ENCODE measurements at places on chromosomes 6 and 20.

GRCh38 chr20:32906200-32906599 is 47.5 kb downstream of the EFCAB8 start:
- no peak for DNase-seq

GRCh38 chr20:14821251-14821650 is 483.8 kb upstream of the FLRT3 start:
- DNase-seq, result no peak

- no peak for DNase-seq
Observed at GRCh38 chr6:116060572-116061283, at the start of gene FRK. Gene FRK, minus strand, starts transcription at chr6:116060891. Its CDS starts 580 bp downstream, at chr6:116060311.

GRCh38 chr6:29747688-29748250 is 24.5 kb downstream of the HLA-F start:
- no peak for DNase-seq

DNA sequence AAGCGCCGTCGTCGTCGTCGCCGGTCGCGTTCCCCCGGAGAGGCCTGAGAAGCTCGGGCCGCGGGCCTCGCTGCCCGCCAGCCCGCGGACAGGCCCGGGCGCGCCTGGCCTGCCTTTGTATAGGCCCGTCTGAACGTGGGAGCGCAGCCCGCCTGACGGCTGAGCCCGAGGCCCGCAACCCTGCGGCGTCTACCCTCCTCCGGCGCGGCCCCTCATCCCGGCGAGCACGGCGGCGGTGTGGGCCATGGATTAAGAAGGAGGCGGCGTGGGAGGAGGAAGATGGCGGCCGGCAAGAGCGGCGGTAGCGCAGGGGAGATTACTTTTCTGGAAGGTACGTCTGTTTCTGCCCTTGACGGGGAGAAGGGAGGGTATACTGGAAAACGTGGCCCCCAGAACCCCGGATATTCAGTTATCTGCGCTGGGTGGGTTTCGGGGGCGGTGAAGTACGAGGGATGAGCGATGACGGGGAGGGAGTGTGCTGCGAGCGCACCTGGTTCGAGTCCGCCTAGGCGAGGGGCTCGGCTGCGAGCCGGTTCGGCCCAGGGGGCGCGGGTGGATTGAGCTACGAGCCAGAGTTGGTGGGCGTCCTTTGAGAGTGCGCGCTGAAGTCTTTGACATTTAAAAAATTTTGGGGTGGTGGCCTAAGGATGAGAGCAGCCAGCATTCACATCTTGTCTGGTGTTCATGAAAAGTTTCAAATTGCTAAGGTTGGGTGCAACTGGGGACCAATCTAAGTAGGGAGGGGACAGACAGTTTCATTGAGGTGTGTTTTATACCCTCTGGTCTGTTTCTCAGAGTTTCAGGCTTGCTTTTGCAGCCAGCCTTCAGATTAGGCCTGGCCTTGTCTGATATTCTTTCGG is 796 bp downstream of the SENP6 start:
- DNase-seq, result peak; percentile 64

DNA sequence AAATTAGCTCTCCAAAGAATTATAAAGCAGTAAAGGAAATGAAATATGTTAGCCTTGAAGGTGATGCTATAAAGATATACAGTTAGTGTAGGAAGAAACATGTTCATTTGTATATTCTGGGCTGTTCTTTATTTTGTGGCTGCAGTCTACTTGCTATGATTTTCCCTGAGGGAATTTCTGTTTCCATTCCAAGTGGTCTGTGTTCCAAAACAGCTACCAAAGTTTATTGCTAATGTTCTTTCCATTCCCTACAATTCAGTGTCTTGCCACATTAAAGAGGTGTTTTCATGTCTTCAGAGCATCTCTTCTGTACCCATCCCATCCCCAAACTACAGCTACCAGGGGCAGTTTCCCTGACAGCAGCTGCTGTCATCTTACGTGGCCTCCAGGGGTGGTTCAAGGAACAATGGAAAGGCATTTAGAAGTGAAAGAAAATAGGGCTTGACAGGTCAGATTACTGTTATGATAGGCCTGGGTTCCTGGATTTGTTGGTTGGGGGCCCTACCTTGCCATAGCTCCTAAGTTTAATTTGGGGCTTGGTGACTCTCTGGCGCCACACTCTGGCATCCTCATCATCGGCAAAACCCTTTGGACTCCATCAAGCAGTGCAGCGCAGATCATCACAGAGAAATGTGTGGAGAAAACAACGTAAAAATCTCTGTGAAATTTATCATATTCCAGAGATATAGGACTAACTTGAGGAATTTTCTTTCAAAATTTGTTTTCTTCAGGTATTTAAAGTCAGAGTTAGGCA is 33.8 kb upstream of the AIG1 start:
- peak; percentile 53 for DNase-seq

DNA sequence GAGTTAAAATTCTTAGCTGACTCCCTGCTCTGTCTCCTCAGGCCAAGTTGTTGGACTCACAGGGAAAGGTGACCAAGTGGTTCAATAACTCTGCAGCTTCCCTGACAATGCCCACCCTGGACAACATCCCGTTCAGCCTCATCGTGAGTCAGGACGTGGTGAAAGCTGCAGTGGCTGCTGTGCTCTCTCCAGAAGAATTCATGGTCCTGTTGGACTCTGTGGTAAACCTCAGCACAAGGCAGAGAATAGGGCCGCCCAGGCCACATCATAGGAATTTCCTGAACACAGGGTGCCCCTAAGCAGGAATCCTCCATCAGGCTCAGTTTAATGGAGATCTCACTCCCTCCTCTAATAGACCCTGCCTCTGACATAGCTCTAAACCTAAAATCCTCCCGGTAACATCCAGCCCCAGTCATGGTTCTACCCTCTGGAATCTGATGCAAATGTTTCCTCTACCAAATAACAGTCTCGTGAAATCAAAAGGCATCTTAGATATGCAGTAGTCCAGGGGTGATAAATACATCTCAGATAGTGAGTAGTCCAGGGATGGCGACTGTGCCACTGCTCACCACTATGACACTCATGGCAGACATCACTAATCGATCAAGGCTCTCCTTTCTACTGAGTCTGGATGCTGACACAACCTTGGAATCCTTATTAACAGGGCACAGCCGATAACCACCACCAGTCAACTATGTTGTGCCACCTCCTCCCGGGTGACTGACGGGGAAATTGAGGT is 18.3 kb downstream of the BPIFB1 start:
- DNase-seq, result no peak

DNA sequence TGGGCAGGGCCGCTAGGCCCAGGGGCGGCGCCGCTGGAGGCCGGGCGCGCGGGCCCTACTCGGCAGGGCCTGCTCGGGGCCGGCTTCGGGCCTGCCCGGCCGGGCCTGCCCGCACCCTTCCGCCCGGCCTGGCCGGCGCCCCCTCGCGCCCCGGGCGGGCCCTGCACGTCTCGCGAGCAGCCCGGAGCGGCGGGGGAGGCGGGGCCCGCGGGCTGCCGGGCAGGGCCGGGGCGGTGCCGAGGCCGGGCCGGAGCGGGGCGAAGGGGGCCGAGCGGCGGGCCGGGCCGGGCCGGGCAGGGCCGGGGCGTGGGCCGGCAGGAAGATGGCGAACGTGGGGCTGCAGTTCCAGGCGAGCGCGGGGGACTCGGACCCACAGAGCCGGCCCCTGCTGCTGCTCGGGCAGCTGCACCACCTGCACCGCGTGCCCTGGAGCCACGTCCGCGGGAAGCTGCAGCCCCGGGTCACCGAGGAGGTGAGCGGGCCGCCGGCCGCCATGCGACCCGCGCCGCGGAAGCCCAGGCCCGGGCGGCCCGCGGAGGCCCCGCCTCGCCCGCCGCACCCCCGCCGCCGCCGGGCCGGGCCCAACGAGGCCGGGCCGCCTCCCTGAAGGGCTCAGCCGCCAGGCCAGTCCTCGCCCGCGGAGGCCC is at the start of gene NPEPL1:
Gene NPEPL1 (plus strand): TSS at position 222 of the 647 bp plus-strand sequence. CDS start 101 bp downstream, at position 323.
- peak; percentile 72 for DNase-seq

- no peak for DNase-seq
Observed at GRCh38 chr6:158060455-158061360, 79.0 kb downstream of the SYNJ2 start.

- peak; percentile 58 for DNase-seq
Observed at GRCh38 chr20:4973330-4974097, 27.8 kb downstream of the SLC23A2 start.

DNA sequence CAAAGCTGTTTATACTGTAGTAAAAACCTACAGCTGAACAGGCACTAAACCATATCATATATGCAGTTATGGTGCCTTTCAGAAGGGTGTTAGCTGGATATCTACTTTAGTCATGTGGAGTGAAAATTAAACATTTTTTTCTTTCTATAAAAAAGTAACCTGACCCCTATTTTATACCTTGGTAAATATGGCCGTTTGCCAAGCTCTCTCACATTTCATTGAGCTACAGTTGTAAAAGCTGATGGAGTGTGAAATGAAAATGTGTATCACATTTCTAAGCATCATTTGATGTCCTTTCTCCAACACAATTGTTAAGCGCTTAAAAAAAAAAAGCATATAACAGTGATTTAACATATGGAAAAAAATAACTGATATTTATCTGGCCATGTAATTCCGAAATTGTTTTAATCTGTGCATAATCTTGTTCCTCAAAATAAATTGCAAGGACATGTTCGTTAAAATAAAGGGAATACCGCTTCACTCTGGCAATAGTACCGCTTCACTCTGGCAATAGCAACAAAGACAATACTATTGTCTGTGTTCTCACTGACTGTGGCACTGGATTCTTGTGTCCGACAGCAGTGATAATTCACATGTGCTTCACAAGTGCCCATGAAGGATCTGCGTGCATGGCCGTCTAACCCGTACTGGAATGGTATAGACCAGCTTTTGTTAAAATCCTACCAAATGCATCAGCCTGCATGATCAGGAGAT is 391.8 kb upstream of the SOX4 start:
- no peak for DNase-seq

DNA sequence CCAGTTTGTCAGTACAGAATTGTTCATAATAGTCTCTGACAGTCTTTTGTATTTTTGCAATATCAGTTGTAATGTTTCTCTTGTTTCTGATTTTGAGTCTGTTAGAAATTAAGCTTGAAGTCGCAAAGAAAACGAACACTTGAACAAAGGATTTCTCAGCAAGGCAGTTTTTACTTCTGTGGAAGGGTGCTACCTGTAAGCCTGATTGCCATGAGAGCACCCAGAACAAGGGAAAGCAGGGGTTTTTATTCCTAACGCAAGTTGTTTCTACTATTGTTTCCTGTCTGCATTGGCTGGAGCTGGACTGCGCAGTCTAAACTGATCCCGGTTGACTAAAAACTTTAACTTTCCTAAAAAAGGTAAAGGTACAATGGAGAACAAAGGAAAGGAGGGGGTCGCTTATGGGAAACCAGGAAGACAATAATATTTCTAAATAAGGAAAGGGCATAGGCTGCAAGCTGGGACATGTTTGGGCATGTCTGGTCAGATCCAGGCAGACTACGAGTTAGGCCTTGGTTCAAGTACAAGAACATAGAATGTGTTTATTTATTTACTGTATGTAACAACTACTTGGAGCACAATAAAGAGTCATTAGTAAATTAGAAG is 28.5 kb downstream of the HLA-B start:
- DNase-seq, result no peak

- peak; percentile 65 for DNase-seq
Observed at GRCh38 chr20:21702553-21703470, 2.7 kb upstream of the PAX1 start.

- no peak for DNase-seq
Observed at GRCh38 chr20:5488823-5489222, 172.1 kb upstream of the PROKR2 start.

DNA sequence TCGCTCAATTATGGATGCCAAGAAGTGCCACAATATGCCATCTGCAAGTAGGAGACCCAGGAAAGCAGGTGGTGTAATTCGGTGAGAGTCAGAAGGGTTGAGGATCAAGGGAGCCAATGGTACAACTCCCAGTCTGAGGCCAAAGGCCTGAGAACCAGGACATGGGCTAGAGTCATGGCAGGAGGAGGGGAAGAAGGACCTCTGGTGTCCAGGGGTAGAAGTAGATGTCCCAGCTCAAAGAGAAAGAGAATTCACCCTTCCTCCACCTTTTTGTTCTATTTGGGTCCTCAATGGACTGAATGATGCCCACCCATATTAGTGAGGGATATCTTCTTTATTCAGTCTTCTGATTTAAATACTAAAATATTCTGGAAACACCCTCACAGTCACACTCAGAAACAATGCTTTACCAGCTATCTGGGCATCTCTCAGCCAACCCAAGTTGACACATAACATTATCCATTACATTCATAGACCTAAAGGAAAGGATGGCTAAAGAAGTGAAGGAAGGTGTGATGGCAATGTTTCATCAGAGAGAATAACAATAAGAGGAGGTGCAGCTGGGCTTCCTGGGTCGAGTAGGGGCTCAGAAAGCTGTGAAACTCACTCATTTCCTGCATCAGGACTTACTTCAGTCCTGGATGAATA is 21.2 kb upstream of the HLA-DQA1 start:
- DNase-seq, result no peak

DNA sequence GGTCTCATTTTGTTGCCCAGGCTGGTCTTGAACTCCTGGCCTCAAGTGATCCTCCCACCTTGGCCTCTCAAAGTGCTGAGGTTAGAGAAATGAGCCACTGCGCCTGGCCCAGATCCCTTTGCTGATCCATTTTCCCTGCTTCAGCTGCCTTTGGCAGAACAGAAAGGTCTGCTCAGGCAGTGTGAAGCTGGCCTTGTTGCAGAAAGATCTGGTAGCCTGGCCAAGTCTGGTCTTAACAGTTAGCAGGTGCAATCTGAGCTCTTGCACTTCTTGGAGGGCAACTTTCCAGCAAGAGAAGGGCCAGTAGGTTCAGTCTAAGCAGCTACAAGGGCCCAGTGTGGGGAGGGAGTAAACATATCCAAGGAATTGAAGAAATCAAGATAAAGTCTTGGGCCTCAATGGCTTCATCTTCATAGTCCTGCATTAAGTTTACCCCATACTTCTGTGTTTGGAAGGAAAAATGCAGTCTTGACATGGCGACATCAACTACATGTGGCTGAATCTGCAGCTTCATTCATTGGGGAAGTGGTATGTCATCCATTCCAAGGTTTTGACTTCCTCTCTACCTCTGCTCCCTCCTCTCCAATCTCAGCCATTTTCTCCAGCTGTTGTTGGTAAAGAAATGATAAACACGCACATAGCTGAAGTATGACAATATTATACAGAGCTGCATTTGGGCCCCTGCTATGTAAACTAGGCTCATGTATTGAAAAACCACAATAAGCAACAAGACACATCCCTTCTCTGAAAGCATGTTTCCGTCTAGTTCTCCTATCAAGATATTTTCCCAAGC is 39.0 kb upstream of the NEDD9 start:
- DNase-seq, result no peak

DNA sequence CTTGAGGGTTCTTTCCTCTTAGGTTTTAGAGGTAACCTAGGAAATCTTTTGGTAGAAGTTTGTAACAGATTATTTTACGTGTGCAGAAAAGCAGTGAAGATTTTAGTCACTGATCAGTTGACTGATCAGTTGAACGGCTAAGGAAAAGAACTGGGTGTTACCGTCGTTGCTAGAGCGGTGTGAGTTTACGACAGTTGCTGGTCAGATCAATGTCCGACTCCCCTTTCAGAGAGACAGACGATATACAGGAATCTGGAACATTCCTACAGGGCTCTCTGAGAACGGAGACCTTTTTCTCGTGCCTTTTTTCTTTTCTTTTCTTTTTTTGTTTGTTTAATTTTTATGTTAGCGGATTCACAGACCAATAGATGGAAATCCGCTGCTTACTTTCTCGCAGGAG is 132.1 kb upstream of the ZNF184 start:
- DNase-seq, result no peak

GRCh38 chr20:38764567-38765318 is 16.5 kb downstream of the ACTR5 start:
- DNase-seq, result peak; percentile 64

- DNase-seq, result no peak
Observed at GRCh38 chr6:50791900-50792508, 26.7 kb upstream of the TFAP2B start.

All from activated naive CD8-positive, alpha-beta T cell treated with anti-CD3 and anti-CD28 coated beads, Interleukin-2, amount 50 U/mL, for 24 hours (primary cell).